ENCODE measurements at places on chromosomes 5 and 9.

DNA sequence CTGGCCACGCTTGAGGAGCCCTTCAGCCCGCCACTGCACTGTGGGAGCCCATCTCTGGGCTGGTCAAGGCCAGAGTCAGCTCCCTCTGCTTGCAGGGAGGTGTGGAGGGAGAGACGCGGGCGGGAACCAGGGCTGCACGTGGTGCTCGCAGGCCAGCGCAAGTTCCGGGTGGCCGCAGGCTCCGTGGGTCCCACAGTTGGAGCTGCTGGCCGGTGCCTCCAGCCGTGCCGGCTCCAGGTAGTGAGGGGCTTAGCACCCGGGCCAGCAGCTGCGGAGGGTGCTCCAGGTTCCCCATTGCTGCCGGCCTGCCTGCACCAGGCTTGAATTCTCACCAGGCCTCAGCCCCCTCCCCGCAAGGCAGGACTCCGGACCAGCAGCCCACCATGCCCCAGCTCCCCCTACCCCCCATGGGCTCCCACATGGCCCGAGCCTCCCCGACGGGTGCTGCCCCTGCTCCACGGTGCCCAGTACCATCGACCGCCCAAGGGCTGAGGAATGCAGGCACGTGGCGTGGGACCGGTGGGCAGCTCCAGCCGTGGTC lies 192.8 kb upstream of the IZUMO3 start:
- no peak for DNase-seq

GRCh38 chr5:37808945-37809344 lies 30.9 kb downstream of the GDNF start:
- no peak for DNase-seq

DNA sequence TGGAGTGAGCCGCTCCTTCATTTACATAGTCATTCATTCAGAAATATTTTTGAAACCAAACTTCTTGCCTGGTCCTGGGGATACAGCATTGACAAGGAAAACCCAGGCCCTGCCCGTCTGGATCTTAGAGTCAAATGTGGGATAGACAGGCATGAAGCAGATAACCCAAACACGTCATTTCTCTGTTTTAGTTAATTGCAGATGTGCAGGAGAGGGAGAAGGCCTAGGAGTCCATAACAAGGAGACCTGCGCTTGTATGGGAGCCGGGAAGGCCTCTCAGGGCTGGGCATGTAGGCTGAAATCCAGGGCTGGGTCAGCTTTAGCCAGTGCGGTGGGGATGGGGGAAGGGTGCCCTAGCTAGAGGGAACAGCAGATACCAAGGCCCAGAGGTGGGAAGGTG lies 43.3 kb downstream of the PRRX2 start:
- no peak for DNase-seq

DNA sequence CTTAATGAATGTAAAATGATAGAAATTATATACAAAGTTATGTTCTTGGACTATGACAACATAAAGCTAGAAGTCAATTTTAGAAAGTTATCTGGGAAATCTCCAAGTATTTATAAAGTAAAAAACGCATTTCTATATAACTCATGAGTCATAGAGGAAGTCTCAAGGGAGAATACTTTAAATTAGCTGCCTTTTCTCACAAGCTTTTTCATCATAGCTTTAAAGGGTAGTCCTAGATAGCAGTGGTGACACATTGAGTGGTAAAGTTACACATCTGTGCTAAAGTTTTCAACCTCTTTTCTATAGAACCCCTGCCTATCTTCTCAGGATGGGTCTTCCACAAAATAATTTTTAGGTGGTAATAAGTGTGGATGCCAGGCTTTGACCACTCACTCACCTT lies 598.3 kb upstream of the FAM174A start:
- no peak for DNase-seq

DNA sequence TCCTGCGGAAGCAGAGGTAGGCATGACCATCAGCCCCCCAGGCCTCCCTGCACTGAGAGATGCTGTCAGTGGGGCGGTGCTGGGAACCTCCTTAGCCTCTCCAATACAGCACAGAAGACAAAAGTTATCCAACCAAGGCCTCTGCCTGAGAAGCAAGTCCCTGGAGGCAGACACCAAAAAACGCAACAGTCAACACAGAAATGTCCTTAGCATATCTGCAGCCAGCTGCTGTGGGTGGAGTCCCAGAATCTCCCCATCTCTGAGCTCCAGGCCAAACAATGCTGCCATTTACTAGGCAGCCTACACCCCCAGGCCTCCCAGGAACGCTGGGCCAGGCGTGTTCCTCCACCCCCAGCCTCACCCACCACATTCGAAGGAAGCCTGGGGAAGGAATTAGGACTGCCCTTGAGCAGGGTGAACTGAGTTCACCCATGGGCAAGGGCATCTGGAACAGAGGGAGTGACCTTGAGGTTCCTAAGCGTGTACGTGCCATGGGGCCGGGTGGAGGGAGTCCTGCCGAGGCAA lies 43.7 kb downstream of the STK10 start:
- DNase-seq = no peak

- DNase-seq = no peak
Observed at GRCh38 chr5:24649531-24649930, 4.8 kb upstream of the CDH10 start.

DNA sequence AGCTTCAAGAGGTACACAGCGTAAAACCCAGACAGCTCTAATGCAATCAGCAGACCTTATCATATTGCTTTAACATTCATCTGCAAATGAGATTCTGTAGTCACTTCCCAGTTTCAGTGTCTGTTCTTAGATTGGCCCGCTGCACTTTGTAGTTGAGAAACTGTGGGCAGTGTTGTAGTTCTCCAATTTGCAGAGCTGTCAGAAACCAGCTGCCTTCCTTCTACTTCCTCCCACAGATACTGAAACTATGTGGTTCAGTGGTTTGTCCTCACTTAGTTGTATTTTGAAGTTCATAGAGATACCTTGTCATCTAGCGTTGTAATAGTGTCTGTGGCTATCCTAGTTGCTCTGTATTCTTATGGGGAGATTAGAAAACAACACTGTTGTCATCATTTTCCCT lies 39.6 kb upstream of the TRIM36 start:
- no peak for DNase-seq

DNA sequence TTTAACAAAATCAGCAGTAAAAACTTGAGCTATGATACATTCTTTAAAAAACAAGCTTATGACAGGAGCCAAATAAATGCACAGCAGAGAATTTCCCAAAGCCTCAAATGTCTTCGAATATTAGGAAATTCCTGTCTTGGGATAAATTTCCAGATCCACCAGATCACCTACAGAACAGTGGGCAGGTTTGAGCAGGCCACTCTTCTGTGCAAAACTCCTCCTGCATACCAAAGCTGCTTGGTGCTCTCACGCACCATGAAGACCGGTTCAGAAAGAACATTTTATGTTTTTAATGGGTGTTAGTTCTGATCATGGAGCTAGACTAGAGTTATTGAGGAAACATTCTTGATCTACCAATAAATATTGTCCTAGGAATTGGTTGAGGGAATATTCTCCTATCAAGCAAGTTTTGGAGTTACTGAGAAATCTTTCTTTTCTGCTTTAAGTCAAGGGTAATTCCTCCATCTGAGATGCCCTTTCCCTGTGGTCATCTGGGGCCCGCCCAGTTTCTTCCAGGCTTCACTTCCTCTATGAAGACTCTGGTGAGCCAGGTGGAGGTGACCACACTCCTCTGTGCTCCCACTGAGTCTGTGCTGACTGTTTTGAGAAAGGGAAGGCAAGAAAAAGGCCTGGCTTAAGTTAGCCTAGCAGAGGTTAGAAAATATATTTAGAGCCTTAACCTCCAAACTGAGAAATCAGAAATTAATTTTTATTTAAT lies 17.9 kb downstream of the TNFSF15 start:
- DNase-seq = no peak

DNA sequence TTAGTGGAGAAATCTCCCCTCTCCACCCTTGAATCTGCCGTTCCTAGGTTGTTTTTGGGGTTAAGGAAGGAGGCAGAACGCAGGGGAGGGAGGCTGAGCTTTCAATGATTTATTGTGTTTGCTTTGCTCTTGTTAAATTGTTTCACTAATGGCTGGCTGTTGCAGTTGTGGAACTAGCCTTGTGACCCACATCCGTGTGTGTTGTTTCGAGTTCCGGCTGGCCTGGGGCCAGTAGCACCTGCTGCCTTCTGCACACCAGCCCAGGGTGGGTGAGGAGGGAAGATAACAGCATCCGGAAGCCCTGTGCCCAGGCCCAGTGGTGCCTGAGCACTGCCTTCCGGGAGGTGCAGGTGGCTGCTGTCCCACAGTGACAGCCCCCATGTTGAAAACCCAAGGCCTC lies 3.6 kb downstream of the ERGIC1 start:
- no peak for DNase-seq

DNA sequence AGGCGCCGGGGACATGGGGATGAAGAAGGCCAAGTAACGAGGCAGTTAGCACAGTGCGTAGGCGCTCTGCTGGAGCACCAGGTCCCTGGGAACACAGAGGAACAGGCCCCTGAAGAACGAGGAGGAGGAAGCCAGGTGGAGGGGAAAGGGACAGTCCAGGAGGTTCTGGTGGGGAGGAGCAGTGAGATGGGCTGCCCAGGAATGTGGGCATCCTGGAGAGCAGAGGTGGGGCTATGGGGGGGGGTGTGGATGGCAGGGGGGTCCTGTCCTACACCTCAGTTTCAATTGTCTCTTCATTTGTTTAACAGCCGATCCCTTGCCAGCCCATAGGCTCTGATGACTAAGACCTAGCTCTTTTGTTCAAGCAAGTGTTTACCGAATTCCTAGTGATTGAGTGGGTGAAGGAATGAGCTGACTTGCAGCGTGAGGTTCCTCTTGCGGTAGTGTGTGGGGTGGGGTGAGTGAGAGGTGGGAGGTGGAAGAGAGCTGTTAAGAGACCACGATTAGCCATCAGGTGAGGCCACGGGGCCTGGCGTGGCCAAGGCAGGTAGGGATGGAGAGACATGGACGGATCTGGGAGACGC lies 8.4 kb upstream of the PHYHD1 start:
- DNase-seq = no peak

DNA sequence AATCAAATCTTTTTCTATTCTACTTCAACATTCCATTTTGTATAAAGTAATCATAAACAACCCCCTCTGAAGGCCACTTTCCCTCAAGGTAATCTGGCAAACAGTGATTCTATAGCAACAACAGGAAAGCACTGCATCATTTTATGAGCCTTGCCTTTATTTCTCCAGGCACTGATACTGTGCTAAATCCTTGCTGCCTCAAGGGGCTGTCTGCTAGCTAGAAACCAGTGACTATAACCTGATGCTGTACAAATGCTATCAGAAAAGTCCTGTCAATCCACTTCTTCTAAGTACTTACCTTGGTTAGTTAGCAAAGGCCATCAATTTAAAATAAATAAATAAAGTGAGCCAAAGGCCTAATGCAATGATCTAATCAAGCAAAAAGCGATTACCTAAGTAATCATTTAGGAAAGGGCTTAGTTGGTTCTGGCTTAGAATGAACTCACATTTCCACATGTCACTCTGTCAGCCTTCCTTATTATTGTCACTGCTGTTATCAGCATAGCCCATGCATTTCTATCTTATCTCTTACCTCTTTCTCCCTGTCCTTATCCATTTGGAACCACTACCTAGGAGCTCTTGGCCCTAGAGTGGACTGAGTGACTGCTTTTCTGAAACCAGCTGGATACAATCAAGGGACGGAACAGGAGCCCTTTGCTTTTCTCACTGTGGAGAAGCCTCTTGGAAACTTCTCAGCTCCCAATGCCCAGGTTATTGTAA lies 246.1 kb upstream of the MEF2C start:
- DNase-seq = no peak

- peak; percentile 74 for DNase-seq
Observed at GRCh38 chr9:104868687-104869404, 59.1 kb downstream of the ABCA1 start.

GRCh38 chr5:157680239-157680638 lies 8.9 kb downstream of the C5orf52 start:
- DNase-seq = no peak

DNA sequence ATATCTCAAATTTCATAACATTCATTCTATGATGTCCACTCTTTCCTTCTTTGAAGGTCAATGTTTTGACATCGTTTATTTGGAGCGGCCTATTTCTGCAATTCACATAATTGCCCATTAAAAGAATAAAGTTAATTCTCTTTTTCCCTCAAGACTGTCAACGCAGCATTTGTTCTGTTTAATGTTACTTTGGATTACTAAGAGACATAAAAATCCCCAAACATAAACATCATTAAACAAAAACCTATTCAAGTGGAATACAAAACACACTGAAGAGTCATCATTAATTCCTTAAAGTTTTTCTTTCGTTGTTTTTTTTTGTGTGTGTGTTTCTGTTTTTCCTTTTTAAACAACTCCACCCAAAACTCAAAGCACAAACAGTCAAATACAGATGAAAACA lies 151.1 kb downstream of the TRPM6 start:
- no peak for DNase-seq

DNA sequence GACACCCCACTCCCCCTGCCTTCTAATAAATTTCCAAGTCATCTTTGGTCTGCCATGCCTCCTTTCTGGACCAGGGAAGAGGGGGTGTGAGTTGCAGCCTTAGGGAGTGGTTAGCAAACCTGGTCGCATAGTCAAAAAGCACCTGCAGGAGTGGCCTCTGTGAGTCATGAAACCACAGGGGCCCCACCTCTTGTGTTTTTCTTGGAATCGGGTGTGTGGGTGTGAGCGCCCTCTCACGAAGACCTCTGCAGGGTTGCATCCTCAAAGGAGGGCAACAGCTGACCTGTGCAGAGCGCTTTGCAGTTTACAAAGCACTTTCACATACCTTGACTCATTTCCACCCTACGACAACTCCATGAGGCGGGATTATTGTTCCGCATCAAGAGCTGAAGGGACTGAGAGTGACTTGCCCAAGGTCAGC lies 36.8 kb upstream of the TEX48 start:
- no peak for DNase-seq

DNA sequence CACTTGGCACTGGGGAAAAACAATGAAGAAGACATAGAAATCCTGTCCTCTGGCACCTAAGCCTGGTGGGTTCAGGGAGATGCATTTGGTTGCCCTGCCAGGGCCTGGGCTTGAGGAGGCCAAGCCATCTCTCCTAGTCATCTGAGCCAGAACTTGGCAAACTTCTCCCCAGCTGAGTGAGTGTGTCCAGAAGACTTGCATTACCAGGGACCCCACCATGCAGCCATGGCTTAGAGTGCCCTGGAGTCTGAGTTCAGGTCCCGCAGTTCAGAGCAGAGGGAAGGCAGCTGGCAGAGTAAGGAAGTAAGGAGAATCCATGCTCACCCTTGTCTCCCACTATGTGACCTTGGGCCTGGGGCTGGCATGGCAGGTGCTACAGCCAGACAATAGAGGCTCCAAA lies 37.4 kb upstream of the FCN1 start:
- DNase-seq = peak; percentile 32

- DNase-seq = no peak
Observed at GRCh38 chr5:107799306-107799705, 128.6 kb upstream of the EFNA5 start.

All from type B pancreatic cell (in vitro differentiated cells).